Stimulated activated CD4-positive, alpha-beta T cell treated with anti-CD3 and anti-CD28 coated beads, Interleukin-15, amount 100 ng/mL, for 48 hours (primary cell): ENCODE measurements at places on chromosomes 2 and 18.
A peak's percentile ranks its signal among the peaks of the same experiment; 100 is the strongest.

GRCh38 chr2:150620416-150620815, 132.9 kb upstream of the RND3 start:
- no peak for DNase-seq

GRCh38 chr18:79606621-79607331, 72.8 kb upstream of the CTDP1 start:
- no peak for DNase-seq

GRCh38 chr18:35335866-35336265, 8.4 kb downstream of the ZNF24 start:
- DNase-seq, result no peak

DNA sequence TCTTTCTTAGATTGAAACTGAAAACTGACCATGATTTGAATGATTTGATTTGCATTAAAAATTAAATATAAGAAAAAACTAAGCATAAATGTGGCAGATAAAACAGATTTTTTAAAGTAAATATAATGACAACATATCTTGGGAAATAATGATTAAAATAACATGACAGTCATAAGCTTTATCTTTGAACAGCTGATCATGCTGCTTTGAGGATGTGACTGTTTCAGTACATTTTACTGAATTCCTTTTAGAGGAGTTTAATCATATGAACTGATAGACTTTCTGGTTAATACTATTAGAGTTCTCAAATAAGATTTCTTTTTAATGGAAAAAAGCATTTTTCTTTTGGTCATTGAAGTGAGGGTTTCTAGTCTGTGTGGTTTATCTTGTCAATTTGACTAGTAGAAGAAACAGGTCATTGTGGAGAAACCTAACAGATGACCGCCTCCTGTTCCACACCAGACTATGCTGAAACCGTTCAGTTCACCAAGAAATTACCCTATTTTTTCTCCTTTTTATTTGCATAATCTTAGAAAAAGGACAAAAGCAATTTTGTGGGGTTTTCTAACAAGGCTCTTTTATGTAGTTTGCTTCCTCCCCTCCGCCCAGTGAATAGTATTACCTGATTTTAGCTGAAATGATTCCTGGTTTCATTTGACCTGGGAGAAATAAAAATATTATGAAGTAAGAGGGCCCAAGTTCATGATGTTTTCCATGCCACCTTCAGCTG, 262.1 kb downstream of the PTGR3 start:
- DNase-seq, result no peak

DNA sequence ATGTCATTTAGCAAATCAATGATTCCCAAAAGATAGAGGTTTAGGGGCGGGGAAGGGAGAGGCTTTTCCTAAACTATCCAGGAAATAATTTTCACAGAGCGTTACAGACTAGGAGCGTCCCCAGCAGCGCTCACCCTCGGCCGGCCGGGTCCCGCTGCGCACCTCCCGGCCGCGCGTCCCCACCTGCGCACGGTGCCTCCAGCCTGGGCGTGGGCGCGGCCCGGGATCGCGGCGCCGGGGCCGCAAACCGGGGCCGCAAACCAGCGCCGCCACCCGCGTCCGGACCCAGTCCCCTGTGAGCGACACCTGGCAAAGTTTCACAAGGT, 684 bp upstream of the ZCCHC2 start:
- no peak for DNase-seq

DNA sequence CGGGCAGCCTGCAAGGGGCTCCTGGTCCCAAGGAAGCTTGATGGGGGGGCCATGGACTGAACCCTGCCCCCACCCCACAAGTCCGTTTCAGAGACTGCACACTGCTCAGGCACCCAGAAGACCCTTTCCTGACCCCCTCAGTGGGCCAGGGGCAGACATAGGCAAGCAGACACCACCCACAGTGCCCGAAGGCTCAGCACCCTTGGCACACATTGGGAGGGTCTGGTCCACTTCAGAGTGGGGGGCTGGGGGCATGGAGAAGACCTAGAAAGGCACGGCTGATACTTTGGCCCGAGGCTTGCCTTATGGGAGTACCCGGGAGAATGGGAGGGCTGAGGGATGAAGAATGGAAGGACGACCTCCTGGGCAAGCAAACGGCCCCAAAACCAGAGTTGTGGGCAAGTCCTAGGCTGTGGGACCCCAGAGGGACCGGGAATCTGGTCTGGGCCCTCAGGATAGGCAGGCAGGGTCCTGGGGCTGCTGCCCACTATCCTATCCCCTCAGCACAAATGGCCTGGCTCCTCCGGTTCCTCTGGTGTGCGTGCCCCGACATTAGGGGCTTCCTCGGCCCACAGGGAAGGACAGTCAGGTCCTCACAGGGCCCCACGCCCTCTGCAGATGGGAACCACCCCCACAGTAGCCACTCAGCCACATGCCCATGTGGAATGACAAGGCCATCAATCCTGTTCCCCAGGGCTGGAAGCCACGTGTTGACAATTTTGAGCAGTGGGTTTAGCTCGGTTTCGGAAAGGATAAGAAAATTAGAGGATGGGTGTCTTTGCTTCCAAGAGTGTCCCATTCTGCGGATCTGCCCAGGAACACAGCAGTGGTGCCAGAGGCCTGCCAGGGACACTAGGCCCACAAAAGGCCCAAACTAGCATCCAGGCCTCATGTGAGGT, 15.0 kb upstream of the GPC1 start:
- DNase-seq, result no peak

GRCh38 chr2:121960251-121960650, 204.8 kb downstream of the TSN start:
- no peak for DNase-seq

DNA sequence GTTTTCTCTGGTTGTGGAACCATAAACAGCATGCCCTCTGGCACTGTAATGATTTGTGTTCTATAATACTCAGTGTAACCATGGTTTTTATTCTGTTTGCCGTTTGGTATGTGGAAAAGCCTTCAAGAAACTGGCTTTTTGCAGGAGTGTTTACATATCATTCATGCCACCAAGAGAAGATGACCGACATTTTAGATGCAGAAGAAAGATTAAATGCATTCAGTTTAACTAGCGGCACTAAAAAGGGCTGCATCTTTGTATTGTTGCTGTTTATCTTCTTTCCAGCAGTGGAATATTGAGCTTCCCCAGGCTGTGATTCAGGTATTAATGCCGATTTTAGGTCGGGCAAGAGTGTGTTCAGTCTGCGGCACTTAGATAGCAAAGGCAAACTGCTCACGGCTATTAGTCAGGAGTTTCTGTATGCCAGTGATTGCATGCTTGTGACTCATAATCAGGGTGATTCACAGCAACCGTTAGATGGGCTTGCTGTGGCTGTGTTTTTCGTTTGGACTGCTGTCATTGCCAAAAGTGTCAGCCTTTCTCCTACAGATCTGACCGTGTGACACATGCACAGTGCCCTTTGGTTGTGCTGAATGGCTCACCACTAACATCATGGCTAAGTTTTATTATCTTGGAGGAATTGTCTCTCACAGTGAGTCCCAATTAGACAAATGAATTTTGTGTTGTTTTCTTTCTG, 479.7 kb downstream of the PARD3B start:
- DNase-seq, result peak; percentile 33

DNA sequence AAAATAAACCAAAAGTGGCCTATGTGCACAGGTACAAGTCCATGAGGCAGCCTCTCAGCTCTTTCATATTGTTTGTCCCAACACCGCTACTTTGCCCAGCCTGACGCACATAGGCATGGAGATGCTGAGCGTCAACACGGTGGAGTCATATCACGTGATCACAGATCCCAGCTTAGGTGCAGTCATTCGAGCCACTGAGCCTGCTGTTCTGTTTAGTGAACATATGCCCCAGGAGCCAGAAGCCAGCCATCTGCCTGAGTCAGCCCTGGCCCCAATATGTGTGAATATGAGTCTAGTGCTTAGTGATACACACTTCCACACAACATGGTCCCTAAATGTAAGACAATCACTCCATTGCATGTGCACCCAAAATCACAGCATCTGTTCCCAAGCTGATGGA, 88.2 kb upstream of the LCLAT1 start:
- DNase-seq, result no peak

DNA sequence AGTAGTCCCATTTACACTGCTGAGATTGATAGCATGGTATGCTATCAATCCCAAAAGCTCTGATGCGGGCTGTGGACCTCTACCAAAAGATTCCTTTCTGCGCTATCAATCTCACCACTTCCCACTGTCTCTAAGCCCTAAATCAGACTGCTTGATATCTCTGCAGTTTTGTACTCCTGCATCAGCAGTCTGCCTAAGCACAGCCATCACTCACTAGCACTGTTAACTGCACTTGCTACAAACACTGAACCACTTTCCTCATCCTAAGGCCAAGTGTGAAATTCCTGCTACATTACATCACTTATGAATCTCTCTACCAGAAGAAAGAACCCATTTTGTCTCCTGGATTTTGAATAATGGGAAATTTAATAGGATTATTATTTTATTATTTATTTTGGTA, 237.0 kb downstream of the HNMT start:
- no peak for DNase-seq

- no peak for DNase-seq
Measured at GRCh38 chr2:204673877-204674276, 128.6 kb downstream of the PARD3B start.
